ENCODE measurements at places on chromosomes 6 and 20. TPM values are rescaled to one million over a fixed set of nuclear protein-coding genes. Genes with fewer than 3 reads are reported as not detected.

The WFDC6 gene
- 0.19 TPM for polyA plus RNA-seq

The MYBL2 gene
- polyA plus RNA-seq: 23.4 TPM

The XRN2 gene
- 104 TPM for polyA plus RNA-seq

The HTR1E gene
- polyA plus RNA-seq: 0.43 TPM

Measured in right renal cortex interstitium (tissue), 3 donors.